CD14-positive monocyte (primary cell): ENCODE measurements at places on chromosomes 11 and 22.

DNA sequence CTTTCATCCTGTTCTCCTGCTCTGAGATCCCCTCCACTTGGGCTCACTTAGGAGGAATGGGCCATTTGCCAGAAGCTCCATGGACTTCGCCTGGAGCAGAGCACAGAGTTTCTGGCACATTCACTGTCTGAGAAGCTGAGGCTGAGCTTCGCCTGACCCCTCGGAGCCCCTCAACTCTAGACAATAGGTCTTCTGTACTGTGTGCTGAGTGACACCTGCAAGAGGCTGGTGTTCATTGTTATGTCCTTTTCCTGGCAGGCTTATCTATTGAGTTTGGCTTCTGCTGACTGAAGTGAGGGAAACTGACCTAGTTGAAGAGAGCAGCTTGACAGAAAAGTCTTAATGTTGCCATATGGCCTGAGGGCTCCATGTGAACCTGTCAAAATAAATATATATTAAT is 124.3 kb downstream of the EHF start:
- DNase-seq: no peak

DNA sequence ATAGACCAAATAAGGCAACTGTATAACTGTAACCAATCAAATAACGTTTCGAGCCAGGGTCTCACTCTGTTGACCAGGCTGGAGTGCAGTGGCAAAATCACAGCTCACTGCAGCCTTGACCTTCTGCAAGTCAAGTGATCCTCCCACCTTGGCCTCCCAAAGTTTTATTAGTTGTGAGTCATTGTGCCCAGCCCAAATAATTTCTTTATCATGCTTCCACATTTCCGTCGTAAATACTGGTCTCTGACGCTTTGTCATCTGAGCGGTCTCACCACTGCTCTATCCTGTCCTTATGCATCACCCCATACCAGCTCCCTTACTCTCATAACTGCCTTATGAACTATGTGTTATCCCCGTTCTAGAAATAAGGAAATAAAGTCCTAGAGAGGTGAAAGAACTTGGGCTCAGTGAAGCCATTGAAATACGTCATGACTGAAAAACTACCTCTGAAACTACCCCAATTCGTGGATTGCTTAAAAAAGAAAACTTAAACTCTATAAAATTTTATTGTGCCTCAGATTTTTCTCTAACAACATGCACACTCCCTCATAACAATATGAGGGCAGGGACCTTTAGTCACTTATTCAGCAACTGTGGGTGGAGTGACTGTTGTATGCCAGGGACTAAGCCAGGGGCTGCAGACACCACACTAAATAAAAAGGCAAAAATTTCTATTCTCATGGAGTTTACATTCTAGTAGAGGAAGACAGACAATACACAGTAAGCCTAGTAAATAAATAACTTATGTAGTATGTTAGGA is 15.8 kb upstream of the RTN4RL2 start:
- DNase-seq: no peak

DNA sequence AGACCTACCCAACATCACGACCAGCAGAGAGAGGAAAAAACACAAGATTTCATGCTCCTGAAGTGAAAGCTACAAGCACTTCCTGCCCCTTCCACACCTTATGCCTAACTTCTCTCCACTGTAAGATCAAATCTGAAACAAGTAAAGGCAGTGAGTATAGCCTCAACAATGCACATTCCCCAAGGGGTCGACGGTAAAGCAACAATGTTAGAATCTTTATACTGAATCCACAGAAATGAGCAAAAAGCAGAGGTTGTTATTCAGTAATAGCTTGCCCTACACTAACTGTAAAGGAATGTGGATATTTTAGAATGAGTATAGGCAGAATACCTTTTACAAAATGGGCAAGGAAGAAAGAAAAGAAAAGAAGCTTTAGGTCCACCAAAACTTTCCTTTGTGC is 15.6 kb downstream of the ARFGAP3 start:
- DNase-seq: no peak

DNA sequence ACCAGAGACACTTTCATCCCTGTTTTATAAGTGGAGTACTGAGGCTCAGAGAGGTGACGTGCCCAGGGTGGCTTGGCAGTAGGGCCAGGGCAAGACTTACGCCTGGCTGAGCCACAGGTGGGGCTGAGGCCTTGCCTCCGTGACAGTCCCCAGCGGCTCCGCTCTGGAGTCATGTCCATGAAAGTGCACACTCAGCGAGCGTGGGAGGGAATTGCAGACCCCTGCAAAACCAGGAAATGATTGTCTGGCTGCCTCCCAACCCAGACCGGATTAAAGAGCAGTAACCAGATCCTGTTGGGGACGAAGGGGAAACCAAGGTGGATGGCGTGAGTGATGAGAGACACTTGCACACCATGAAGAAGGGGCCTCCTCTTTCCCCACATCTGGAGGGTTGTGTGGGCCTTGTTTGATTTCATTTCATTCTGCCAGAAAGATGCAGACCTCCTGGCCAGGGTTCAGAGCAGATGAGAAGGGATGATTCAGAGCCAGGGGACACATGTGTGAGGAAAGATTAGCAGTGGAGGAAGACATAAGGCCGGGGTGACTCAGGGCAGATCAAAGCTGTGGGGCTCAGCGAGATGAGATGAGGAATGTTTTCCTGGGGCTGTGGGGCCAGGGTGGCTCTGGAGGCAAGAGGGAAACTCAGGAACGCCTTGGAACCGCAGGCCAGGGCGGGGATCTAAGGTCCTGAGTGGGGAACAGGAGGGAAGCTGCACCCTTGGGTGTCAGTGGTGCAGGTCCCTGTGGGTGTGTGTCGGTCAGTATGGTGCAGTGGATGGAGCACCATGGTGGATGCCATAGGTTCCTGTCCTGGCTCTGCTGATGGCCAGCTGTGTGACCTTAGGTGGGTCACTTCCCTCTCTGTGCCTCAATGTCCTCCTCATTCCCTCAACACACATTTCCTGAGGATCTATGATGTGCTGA is 29.9 kb upstream of the LRRC32 start:
- DNase-seq: no peak

GRCh38 chr11:2406451-2406850 is 5.9 kb downstream of the TSSC4 start:
- no peak for DNase-seq

DNA sequence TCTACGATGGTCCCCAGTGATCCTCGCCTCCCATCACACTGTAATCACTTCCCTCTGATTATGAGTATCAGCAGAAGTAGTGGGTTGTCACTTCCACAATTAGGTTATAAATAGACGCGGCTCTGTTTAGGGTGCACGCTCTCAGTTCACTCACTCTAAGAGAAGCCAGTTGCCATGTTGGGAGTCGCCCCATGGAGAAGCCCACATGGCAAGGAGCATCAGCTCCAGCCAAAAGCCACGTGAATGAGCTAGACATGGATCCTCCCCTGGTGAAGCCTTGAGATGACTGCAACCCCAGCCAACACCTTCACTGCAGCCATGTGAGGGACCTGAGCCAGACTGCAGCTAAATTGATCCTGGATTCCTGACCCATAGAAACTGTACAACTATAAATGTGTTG is 26.4 kb upstream of the MYOD1 start:
- DNase-seq: no peak

DNA sequence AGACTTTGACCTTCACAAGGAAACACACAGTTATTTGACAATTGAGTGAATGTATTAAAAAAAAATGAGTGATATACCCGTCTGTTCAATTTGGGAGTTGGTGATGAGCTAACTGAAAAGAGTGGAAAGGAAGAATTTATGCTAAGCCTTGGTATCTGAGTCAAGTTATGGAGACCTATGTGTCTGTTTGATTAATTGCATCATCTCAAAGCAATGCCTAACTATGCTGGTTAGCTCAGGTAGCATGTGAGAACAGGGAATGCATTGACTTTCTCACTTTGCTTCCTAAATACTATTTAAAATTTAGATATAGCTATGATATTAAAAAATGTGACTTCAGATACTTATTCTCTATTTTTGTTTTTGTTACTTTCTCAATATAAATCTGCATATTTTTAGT is 110.5 kb downstream of the DDX10 start:
- DNase-seq: no peak

DNA sequence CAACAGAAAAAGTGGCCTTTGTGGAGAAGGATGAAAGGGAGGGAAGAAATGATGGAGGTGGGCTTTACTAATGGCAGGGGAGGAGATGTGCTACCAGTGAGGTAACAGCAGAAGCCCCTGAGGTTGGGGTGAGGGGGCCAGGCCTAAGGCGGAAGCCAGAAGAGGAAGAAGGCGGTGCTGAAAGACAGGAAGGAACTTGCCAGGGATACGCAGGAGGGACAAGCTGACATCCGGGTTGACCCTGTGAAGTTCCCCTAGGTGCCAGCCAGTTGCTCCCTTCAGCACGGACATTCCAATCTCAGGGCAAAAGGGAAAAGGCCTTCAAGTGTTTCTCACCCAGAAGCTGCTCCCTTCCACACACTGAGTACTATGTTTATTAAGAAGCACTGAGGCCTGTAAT is 2.3 kb upstream of the TIRAP start:
- DNase-seq: peak; percentile 51

- DNase-seq: peak; percentile 32
Measured at GRCh38 chr22:41915035-41915785, at the start of gene SHISA8. Gene SHISA8 (minus strand): TSS chr22:41915074. CDS start chr22:41914667, 407 bp downstream.

DNA sequence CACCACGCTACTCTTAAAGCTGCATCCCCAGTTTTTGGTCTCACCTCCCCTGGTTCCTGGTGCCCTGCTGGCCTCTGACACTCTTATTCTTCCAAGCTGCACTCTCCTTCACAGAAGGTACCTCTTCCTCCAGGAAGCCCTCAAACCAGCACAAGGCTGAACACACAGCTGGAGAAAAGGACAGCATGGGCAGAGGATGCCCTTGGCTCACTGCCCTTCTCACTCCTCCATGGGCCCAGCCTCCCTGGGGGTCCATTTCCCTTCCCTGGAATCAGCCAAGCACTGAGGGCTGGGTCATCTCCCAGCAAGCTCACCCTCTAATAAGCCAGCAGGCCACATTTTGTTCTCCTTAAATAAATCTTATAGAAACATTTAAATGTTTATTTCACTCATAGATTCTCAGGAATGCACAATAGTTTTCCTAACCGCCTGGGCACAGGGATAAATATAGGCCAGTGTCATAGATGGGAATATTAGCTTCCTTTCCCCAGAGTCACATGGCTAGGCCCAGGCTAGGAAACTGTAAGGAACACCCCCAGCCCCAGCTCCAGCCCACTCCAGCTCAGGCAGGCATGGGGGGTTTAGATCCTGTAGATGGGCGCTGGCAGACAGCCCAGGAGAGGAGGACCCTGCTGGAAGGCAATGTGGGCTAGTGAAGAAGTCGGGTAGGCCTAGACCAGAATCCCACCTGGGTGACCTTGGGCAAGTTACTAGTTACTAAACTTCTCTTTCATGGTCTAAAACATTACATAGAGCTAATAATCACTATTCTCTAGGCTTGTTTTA is 51.5 kb downstream of the IRAG1 start:
- DNase-seq: no peak

DNA sequence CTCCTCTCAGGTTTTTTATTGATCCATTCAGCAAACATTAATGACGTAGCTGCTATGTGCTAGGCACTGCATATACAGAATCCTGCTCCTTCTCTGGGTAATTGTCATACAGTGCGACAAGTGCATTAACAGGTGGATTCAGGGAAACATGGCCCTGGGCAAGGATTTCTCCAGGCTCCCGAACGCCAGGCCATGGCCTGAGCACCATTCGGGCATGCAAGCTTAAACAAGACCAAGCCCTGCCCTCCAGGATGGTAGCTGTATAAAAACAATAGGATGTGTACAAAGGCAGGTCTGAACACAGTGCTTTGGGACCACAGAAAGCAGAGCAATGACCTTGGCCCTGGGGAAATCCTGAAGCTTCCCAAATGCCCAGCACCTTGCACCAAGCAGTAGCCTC is 9.1 kb upstream of the SYT7 start:
- DNase-seq: no peak

DNA sequence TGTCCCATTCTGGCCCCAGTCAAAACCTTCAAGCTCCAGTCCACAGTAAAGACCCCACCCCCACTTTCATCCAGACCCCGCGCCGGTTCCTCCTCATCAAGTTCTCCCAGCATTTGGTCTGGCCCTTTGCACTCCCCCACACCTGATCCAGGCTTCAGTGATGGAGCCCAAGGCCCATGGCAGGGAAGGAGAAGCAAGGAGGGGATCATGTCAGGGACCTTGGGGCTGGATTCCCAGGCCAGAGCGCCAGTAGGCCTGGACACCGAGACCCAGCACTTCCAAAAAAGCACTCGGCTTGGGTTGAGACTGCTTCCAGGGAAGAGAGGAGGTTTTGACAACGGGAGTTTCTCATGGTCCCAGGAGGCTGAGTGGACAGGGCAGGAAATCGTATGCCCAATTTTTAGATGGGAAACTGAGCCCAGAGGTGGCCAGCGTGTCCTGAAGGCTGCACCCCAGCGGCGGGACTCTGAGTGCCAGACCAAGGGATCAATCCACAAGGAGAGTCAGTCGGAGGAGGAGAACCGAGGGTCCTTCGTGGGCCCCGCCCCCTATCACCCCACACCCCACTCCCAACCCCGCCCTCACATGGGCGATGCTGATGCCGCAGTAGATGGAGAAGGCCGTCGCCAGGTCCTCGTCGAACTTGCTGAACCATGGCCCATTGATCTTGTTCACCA is 90.5 kb downstream of the PDE2A start:
- DNase-seq: no peak

DNA sequence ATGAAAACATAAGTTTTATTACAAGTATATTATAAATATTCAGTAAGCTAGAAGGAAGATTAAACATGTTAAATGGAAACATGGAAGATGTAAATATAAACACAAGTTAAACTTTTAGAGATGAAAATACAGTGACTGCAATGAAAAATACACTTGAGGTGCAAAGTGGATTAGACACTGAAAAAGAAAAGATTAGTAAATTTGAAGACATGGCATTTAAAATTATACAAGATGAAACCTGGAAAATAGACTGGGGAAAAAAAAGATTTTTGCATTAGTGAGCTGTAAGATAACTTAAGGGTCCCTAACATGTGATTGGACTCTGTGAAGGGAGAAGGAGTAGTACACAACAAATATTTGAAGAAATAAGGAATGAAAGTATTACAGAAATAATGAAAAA is 33.3 kb downstream of the ELP4 start:
- DNase-seq: no peak

- DNase-seq: no peak
Measured at GRCh38 chr11:47499614-47500013, 50.7 kb upstream of the RAPSN start.

GRCh38 chr22:32591620-32592019 is 117.0 kb downstream of the FBXO7 start:
- no peak for DNase-seq

- DNase-seq: no peak
Measured at GRCh38 chr11:16326679-16327297, 29.6 kb downstream of the SOX6 start.

- no peak for DNase-seq
Measured at GRCh38 chr22:20584872-20585638, 77.6 kb downstream of the MED15 start.

- no peak for DNase-seq
Measured at GRCh38 chr11:96143041-96143521, 199.9 kb downstream of the MAML2 start.

DNA sequence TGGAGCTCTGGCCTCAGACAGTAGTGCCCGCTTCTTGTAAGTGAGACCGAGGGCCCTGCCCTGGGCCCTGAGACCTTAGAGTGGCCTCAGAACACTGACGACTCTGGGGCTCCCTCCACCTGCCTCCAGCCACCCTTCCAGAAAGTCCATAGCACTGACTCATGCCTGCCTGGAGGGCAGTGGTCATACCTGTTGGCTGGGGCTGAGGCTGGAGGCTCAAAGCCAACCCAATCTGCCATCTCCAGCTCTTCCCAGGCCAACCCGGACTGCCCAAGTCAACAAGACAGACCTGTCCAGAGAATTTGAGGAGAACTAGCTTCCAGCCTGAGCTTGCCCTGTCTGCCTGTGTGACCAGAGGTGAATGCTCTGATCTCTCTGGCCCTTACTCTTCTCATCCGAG is 66.9 kb upstream of the TTLL12 start:
- DNase-seq: no peak

- DNase-seq: no peak
Measured at GRCh38 chr22:27863556-27863955, 55.5 kb downstream of the PITPNB start.
